ENCODE measurements at places on chromosomes 2 and 18. TPM values are rescaled to one million over a fixed set of nuclear protein-coding genes. Genes with fewer than 3 reads are reported as not detected.

TMEM247 gene
- total RNA-seq: not detected

ACTG2 gene
- not detected for total RNA-seq

CNGA3 gene
- total RNA-seq: not detected

HTR2B gene
- total RNA-seq: 0.32 TPM

DNER gene
- 0.82 TPM for total RNA-seq

KRCC1 gene
- 10.1 TPM for total RNA-seq

RAX gene
- total RNA-seq: not detected

TTN gene
- total RNA-seq: 0.49 TPM

MXD1 gene
- 2.3 TPM for total RNA-seq

RAMP1 gene
- total RNA-seq: 0.25 TPM

AP1S3 gene
- 2.3 TPM for total RNA-seq

ITGA4 gene
- 1.9 TPM for total RNA-seq

QPCT gene
- total RNA-seq: 7.1 TPM

LYG2 gene
- total RNA-seq: not detected

CAPN14 gene
- total RNA-seq: 0.13 TPM

MATN3 gene
- total RNA-seq: 1.0 TPM

MAP2 gene
- 5.0 TPM for total RNA-seq

ST6GAL2 gene
- total RNA-seq: 0.25 TPM

FKBP1B gene
- total RNA-seq: 9.3 TPM

KCNG3 gene
- total RNA-seq: not detected

FSIP2 gene
- total RNA-seq: 0.44 TPM

ZNF2 gene
- total RNA-seq: 6.0 TPM

PDK1 gene
- total RNA-seq: 4.7 TPM

CELF4 gene
- not detected for total RNA-seq

FAM228A gene
- total RNA-seq: 0.31 TPM

LIMS3 gene
- 4.4 TPM for total RNA-seq

NAT8 gene
- not detected for total RNA-seq

YES1 gene
- 131 TPM for total RNA-seq

TFCP2L1 gene
- not detected for total RNA-seq

CYP27A1 gene
- 23.7 TPM for total RNA-seq

MSTN gene
- 0.19 TPM for total RNA-seq

ANKRD53 gene
- total RNA-seq: 0.32 TPM

RHOB gene
- 931 TPM for total RNA-seq

SLC5A7 gene
- total RNA-seq: not detected

FSHR gene
- not detected for total RNA-seq

IL18RAP gene
- total RNA-seq: not detected

SRD5A2 gene
- total RNA-seq: not detected

DOK6 gene
- under 0.01 TPM for total RNA-seq

NTSR2 gene
- total RNA-seq: not detected

SDC1 gene
- total RNA-seq: 1.4 TPM

UGT1A6 gene
- total RNA-seq: not detected

SALL3 gene
- total RNA-seq: not detected

RUFY4 gene
- total RNA-seq: not detected

ATOH8 gene
- total RNA-seq: 31.7 TPM

ZAP70 gene
- total RNA-seq: under 0.01 TPM

KCNK3 gene
- total RNA-seq: not detected

CCDC68 gene
- 0.63 TPM for total RNA-seq

ARHGAP15 gene
- not detected for total RNA-seq

COBLL1 gene
- 3.6 TPM for total RNA-seq

STARD6 gene
- total RNA-seq: not detected

FAP gene
- 9.7 TPM for total RNA-seq

Data from bladder microvascular endothelial cell (primary cell).